CD8-positive, alpha-beta memory T cell (primary cell): ENCODE measurements at places on chromosomes 12 and 14. TPM values are rescaled to one million over a fixed set of nuclear protein-coding genes. Genes with fewer than 3 reads are reported as not detected.

Gene CLEC4C
- polyA plus RNA-seq = not detected

Gene APOLD1
- polyA plus RNA-seq = 0.68 TPM

Gene SYNDIG1L
- not detected for polyA plus RNA-seq

Gene HOXC12
- not detected for polyA plus RNA-seq

Gene PLBD2
- polyA plus RNA-seq = 10.0 TPM

Gene CCDC38
- not detected for polyA plus RNA-seq
